ENCODE measurements at places on chromosomes 4 and X.
A peak's percentile ranks its signal among the peaks of the same experiment; 100 is the strongest.

DNA sequence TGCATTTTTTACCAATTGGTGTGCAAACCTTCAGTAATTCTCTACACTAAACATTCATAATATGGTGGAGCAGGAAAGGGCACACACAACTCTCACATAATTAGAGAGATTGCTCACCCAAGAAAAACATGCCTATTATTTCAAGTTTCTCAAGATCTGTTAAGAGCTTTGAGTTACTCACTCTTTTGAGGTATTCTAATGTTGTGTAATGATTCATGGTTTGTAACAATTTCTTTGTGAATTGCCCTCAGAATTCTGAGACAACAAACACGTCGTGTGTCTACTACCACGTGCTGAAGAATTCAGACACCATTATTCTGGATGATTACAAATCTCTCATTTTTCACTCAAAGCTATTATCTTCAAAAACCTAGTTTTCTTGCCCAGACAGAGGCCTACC lies 82.8 kb downstream of the PDGFC start:
- no peaks in the 10 kb centered on the region for H3K27me3 ChIP-seq
- peak overlapping the region; percentile 57 for H3K27ac ChIP-seq

- H3K4me3 ChIP-seq = no peak overlapping the region
- no peak for DNase-seq
- H3K27ac ChIP-seq = no peak overlapping the region
- H3K27me3 ChIP-seq = no peaks in the 10 kb centered on the region
- no peaks in the 10 kb centered on the region for H3K4me1 ChIP-seq
- peaks cover 4% of the 10 kb centered on the region for H3K36me3 ChIP-seq
Measured at GRCh38 chr4:16265820-16266219, 39.5 kb upstream of the TAPT1 start.

DNA sequence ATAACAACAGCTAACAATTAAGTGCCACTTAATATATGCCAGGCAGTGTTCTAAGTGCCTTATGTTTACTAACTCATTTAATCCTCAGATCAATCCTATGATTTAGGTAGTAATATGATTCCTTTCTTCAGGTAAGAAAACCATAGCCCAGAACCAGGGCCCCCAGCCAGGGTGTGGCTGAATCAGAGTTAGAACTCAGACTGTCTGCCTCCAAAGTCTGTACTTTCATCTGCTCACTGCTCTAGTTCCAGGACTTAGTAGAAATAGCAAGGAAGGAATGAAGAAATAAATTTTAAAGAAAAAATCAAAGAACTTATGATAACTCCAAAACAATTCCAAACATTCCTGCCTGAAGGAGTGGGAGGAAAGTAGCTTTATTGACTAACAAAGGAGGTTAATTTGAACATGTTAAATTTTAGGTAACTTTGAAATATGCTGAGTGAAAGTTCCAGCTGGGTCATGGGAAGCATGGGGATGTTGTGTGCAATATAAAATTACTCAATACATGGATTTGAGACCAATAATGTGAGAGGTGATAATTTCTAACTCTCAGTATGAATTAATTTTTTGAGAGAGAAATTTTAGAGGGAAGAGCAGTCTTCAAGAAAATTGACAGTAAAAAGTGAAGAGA lies 8.8 kb upstream of the ADH1C start:
- H3K4me1 ChIP-seq = no peaks in the 10 kb centered on the region
- no peak overlapping the region for H3K4me3 ChIP-seq
- no peaks in the 10 kb centered on the region for H3K36me3 ChIP-seq
- no peak for DNase-seq

DNA sequence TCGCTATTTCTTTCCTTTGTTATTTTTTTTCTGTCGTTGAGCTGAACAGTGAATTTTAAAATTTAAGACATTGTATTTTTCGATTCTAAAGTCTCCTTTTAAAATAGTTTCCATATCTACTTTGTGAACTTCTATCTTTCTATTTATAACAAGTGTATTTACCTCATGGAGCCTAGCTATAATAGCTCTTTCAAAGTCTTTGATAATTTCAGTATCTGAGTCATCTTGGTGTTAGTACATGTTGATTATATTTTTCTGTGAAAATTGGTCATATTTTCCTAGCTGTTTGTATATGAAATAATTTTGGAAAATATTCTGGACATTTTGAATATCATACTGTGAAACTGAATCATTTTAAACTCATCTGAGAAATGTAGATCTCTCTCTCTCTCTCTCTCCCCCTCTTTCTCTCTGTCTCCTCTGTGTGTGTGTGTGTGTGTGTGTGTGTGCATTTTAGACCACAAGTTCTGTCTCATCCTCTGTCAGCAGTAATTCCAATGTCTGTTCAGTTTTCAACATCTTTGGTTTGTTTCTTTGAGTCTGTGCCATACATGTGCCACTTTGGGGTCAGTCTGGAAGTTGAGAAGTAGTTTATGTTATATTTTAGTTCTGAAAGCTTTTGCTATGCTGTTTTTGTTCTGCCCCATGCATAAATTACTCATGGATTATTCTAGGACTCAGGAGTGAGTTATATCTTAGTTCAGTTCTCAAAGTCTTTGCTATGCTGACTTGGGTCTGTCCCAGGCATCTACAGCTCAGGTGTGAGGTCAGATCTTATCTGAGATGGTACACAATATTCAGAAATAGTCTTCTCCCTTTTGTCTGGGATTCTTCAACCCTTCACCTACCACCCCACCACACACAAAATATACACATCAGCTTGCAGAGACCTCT lies 366.4 kb upstream of the CASK start:
- DNase-seq = no peak
- no peaks in the 10 kb centered on the region for H3K4me1 ChIP-seq
- no peaks in the 10 kb centered on the region for H3K36me3 ChIP-seq
- no peaks in the 10 kb centered on the region for H3K27me3 ChIP-seq

- H3K36me3 ChIP-seq = no peaks in the 10 kb centered on the region
- no peak overlapping the region for H3K27ac ChIP-seq
- no peaks in the 10 kb centered on the region for H3K4me1 ChIP-seq
Measured at GRCh38 chr4:92122911-92123310, 180.9 kb upstream of the GRID2 start.

GRCh38 chr4:119328695-119329094 lies 6.8 kb upstream of the FABP2 start:
- H3K27me3 ChIP-seq = peaks cover 4% of the 10 kb centered on the region
- DNase-seq = no peak
- no peaks in the 10 kb centered on the region for H3K36me3 ChIP-seq
- H3K4me3 ChIP-seq = no peak overlapping the region

GRCh38 chr4:40316333-40316781 lies 18.8 kb upstream of the CHRNA9 start:
- H3K27me3 ChIP-seq = no peaks in the 10 kb centered on the region
- H3K27ac ChIP-seq = peak overlapping the region; percentile 93
- peak; percentile 99 for DNase-seq
- peaks cover 4% of the 10 kb centered on the region for H3K4me1 ChIP-seq

GRCh38 chr4:126869967-126870366 lies 762.8 kb upstream of the INTU start:
- DNase-seq = no peak
- no peaks in the 10 kb centered on the region for H3K36me3 ChIP-seq
- no peak overlapping the region for H3K4me3 ChIP-seq
- H3K27me3 ChIP-seq = no peaks in the 10 kb centered on the region
- H3K4me1 ChIP-seq = no peaks in the 10 kb centered on the region

- H3K4me3 ChIP-seq = no peak overlapping the region
- no peaks in the 10 kb centered on the region for H3K27me3 ChIP-seq
- no peaks in the 10 kb centered on the region for H3K36me3 ChIP-seq
- no peak for DNase-seq
Measured at GRCh38 chr4:126233483-126233882, 918.7 kb downstream of the FAT4 start.

- H3K4me3 ChIP-seq = no peak overlapping the region
- H3K4me1 ChIP-seq = peaks cover 13% of the 10 kb centered on the region
- H3K36me3 ChIP-seq = peaks cover 24% of the 10 kb centered on the region
- peak; percentile 28 for DNase-seq
- H3K27me3 ChIP-seq = no peaks in the 10 kb centered on the region
- H3K27ac ChIP-seq = no peak overlapping the region
Measured at GRCh38 chr4:148067301-148067916, 335.5 kb downstream of the ARHGAP10 start.

All from mesenchymal stem cell (in vitro differentiated cells and primary cell).